Amygdala (tissue), 56 donors: ENCODE measurements at places on chromosomes 6 and 20.

DNA sequence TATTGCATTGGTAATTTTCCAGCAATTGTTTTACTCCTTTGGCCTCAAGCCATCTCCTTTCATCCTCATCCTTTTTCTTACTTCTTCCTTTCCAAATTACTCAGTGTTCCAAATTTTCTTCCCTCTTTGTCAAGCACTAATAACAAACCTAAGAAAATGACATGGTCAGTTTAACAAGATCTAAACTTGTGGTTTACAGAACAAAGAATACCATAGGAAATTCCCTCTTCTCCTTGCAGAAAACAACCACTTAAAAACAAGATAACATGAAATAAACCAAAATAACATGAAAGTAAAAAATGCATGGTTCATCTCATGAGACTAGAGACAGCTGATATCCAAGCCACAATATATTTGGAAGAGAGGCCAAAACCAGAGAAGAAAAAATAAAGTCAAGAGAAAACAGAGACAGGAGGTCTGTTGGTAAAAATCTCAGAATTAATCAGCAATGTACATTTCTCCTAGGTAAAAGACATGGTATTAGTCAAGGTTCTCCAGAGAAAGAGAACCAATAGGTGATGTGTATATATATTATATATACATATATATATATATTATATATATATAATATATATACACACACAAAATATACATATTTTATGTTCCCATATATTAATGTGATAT is 51.0 kb upstream of the SENP6 start:
- DNase-seq: no peak

GRCh38 chr6:137903274-137903932 is 36.3 kb downstream of the TNFAIP3 start:
- no peak for DNase-seq

DNA sequence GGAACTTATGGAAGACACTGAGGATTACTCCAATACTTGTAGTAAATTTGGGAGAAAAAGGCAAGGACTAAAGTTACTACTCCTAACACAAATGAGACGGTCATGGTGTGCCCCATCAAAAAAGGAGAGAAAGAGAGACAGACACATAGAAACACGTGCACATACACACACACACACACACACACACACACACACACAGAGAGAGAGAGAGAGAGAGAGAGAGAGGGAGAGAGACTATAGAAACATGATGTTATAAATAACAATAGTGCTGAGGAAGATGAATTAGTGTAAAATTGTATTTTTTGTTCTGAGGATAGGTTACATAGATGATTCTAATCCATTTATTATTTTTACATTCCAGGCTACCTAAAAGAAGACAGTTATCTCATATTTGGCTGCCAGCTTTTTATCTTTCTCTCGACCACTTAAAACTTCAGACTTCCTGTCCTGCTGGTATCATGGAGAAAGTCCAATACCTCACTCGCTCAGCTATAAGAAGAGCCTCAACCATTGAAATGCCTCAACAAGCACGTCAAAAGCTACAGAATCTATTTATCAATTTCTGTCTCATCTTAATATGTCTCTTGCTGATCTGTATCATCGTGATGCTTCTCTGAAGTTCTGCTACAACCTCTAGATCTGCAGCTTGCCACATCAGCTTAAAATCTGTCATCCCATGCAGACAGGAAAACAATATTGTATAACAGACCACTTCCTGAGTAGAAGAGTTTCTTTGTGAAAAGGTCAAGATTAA is 10.5 kb downstream of the PLN start:
- DNase-seq: no peak

GRCh38 chr6:43970068-43970912 is 157.0 kb downstream of the MRPL14 start:
- DNase-seq: no peak

GRCh38 chr6:36195471-36196112 is 952 bp upstream of the BRPF3 start:
- no peak for DNase-seq

DNA sequence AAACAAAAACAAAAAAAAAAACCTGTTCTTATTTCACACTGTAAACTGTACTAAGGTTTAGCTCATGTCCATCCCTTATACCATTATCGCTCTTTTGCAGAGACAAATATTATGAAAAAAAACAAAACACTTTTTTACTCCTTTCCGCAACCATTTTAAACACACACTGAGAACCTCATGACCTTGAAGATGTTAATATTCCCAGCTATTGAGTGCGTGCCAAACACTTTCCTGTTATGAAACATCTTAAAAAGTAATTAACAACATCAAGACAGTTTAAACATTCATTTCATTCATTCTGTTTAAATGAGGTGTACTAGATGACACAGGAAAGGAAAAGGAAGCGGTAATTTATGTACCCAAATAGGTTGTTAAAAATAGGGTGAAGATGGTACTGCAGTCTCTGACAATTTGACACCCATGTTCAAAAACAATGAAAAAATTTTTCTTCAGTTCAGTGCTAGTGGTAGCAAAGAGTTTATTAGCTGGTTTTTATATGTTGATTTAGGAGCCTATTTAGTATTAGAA is 3.9 kb upstream of the ARHGAP18 start:
- DNase-seq: no peak

- DNase-seq: no peak
Measured at GRCh38 chr6:109513571-109514071, 30.6 kb upstream of the ZBTB24 start.

DNA sequence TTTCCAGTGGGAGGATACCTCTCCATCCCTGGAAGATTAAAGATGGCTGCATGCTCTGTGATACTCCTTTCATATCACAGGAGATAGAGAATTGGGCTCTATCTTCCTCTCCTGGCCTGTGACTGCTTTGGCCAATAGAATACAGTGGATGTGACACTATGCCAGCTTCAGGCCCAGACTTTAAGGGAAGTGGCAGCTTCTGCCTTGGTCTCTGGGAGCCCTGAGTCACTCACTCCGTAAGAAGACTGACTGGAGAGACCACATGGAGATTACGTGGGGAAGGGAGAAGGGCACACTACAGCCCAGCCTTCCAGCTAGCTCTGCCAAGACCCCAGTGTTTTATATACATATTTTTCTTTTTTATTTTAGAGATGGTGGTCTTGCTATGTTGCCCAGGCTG is 10.4 kb upstream of the MMP9 start:
- DNase-seq: no peak

DNA sequence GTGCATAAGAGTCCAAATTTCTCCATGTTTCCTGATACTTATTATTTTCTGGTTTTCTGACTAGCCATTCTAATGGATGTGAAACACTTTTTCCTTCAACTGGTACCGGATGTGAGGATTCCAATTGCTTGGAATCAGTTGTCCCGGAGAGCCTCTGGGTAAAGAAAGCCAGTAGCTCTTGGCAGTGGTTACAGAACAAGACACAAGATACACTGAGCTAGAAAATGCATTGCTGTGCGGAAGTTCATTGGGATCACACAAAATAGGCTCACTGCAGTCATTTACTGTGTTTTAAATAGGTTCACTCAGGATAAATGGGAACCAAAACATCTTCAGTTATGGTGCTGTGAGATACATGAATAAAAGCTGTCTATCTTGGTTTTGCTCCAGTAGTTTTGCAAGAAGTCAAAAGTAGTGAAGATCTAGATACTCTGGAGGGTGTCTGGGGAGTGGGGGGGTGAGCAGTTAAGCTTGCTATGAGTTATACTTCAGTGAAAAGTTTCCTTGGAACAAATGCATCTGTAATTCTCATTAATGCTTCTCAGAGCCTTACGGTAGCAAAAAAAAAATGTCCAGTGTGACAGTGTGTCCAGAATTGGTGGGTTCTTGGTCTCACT is 54.4 kb upstream of the RNF182 start:
- no peak for DNase-seq

DNA sequence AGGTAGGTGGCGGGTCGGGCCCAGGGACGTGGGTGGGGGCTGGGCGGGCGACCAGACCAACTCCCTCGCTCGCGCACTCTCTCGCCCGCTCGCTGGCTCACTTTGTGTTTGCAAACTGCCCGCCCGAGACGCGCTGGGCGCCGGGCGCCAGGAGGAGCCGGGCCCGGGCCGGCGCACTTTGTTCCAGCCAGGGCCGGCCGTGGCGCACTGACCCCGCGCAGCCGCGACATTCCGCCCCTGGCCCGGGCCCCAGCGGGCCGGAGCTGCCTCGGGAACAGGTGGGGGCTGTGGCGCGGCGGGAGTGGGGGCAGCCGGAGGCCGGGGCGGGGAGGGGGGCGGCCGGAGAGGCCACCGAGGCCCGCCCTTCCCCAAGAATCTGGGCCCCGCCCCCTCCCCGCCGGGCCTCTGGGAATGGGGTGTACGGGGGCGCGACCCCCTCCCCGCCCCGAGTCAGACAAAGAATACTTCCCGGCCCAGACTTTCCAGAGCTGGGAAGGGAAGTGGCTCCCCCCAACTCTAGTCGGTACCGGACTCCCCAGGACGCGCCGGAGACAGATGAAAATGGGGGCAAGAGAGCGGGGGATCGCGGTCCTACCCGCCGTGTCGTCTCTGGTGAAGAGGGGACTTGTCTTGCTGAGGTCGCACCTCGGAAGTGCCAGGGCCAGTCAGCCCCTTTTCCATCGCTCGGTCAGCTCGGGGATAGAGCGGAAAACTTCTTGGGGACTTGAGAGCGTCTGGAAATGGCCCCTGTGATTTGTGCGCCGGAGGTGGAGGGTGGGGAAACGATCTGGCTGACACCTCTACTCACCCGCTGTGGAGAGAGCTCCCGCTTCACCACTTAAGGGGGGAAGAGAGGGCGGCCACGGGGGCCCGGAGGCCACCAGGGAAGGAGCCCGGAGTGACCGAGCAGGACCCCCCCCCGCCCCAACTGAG is 951 bp downstream of the FOXP4 start:
- DNase-seq: no peak

DNA sequence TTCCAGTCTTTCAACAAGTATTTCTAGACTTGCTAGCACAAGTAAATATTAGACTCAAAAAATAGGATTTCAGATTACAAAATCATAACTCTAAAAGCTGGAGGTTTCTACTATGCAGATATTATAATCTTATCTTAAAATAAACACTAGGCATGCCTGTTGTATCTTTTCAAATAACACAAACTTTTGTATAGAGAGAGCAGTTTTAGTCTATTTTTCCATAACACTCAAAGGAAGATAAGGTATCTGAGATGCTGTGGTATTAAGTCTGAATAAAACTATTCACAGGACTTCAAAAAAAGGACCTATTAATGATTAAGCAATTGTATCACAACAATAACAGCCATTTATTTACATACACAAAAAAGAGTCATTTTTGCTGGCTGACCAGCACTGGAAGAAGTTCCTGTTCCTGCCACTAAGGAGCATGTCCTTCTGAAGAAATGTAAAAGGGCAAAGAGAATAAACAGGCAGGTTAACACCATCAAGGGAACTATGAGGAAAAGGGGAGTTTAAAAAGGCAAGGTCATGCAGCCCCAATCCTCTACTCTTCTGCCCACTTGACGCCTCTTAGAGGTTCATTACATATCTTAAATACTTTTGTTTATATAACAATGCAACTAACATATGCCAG is 39.4 kb downstream of the REPS1 start:
- DNase-seq: no peak

DNA sequence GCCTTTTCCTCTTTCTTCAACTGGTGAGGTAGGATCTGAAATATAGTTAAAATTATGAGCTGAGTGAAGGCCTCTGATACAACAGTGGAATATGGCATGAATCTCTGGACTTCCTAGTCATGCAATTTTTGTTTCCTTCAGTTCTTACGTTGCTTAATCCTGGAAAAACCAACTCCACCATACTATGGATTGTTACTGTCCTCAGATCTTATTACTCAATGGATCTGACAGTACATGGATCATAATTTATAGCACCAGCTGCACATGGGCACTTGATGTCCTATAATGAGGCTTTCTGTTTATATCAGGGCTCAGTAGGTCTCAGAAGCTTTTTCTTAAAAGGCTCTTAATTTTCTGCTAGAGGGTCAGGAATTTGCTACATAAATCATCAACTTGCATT is 1341.0 kb upstream of the EYS start:
- no peak for DNase-seq
